Stimulated activated CD4-positive, alpha-beta T cell treated with anti-CD3 and anti-CD28 coated beads, TNF-alpha, amount 100 ng/mL, for 1 hour (primary cell): ENCODE measurements at places on chromosomes 11 and 22.

DNA sequence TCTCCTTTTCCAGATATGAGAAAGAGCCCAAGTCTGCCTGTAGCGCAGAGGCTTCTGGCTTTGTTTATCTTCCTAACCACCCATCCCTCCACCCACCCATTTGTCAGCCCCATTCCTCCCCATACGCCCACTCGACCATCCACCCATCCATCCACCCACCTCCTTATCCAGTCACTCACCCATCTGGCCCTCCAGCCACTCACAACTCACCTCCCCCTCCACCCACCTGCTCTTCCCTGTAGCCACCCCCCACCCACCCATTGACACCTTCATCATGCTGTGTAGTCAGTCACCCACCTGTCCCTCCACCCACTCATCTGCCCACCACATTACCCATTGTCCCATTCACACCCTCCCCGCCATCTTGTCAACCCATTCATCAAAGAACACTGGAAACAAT lies 5.5 kb downstream of the CST6 start:
- no peak for DNase-seq

DNA sequence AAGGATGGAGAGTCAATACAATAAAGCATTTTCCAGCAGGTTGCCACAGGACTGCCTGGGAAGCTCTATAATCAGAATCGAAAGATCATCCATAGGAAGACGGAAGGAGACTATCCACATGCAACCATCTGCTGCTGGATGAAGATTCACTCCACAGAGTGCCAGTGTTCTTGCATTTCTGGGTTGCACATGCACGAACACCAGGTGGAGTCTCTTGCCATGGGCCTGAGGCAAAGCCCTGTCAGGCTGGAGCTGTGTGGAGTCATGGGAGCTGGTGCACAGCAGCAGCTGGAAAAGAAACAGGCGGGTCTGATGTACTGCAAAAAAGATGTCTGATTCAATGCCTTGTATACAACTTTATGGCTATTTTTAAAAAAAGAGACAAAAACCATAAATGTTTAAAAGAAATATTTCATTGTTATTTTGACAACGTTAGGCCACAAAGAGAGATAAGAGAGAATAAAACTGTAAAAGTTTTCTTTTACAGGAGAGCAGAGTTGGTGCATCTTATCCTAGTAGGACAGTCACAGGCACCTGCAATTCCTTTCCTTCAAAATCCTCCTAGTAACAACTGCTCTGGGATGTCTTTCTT lies 12.9 kb upstream of the FAT3 start:
- DNase-seq, result no peak

DNA sequence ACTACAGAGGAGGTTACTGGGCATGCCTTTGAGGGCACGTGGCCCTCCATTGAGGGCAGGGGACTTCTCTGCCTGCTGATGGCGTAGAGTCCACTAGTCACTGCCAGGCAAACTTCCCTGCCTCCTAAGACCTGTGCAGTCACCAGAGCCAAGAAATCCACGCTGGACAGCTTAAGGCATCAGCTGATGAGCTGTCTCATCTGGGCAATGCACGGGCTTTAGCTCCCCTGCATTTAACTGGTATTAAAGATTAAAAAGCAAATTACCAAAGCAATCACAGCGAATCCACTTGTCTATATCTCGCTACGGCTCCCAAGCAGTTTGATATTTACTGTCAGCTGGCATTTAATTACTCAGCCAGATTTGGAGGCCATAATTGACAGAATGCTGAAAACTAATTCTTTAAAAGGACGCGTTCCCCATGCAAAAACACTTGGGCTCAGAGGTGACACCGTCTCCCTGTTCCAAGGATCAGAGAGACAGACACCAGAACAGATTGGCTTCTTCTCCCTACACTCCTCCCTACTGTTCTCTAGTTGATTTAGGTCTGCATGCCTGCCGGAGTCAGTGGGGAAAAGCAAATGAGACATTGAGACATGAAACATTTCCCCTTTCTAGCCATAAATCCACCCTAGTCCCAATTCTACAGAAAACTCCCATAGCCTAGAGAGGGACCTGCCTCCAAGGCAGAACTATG lies 68.5 kb downstream of the SPATA19 start:
- DNase-seq, result no peak

DNA sequence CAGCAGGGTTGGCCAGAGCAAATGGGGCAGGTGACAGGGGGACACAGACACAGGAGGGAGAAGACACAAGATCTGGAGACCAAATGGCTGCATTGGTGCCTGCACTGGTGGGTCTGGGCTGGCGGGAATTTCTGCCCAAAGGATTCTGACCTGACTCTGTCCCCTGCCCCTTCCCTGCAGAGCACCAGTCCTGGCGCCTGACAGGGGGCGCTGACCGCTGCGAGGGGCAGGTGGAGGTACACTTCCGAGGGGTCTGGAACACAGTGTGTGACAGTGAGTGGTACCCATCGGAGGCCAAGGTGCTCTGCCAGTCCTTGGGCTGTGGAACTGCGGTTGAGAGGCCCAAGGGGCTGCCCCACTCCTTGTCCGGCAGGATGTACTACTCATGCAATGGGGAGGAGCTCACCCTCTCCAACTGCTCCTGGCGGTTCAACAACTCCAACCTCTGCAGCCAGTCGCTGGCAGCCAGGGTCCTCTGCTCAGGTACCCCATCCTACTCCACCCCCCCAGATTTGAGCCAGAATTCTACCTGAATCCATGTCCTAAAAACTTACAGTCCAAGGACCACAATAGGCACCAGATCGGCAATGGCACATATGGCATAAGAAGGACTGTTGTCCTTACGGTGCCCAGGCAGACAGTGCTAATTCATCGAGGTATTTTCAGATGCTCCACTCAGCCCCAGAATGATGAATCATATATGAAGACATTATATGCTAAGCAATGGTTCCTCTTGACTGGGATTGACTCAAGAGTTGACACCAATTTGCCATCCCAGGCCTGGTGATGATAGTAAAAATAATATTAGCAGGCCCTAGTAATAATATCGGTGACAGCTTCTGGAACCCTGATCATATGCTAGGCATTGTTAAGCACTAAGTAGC lies 38.2 kb downstream of the CD6 start:
- no peak for DNase-seq

GRCh38 chr11:83727251-83727650 lies 441.1 kb upstream of the CCDC90B start:
- no peak for DNase-seq

DNA sequence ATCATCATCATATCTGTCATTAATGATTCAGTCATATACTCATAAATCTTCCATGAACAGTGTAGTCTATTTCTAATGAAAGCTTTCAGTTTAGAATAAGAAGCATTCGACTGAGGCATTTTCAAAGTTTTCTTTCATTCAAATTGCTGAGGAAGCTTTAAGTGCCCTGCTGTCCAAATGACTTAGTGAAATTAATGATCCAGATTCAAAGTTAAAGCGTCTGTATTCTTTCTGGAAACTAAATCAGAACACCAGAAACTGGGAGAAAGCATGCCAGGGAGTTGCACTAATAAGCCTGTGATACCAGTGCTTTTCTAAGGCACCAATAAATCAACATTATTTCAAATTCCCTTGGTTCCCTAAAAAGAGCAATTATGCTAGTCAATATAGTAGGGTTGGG lies 367.8 kb upstream of the ANO5 start:
- no peak for DNase-seq

DNA sequence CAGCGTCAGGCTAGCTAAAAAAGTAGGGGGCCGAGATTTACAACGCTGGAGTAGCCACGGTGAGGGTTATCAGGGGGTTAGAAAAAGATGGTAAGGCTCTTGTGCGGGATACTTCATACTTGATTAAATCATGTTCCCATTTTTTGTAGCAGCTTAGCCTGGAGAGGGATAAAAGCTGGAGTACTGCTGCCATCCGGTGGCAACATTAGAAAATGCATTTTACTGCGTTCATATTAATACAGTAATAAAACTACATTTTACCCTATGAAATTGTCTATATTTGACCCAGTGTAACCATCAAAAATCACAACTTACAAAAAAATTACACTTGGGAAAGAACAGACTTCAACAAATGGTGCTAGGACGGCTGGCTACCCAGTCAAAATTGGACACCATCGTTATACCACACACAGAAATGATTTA lies 17.3 kb downstream of the RPUSD4 start:
- no peak for DNase-seq
